ENCODE measurements at places on chromosomes 11 and 22.

- peaks cover 48% of the 10 kb centered on the region for H3K4me1 ChIP-seq
- H3K36me3 ChIP-seq, result peaks cover 73% of the 10 kb centered on the region
- no peaks in the 10 kb centered on the region for H3K27me3 ChIP-seq
- H3K27ac ChIP-seq, result no peak overlapping the region
- H3K4me3 ChIP-seq, result no peak overlapping the region
- no peak for DNase-seq
Observed at GRCh38 chr11:61372659-61373420, 10.7 kb downstream of the TMEM138 start.

DNA sequence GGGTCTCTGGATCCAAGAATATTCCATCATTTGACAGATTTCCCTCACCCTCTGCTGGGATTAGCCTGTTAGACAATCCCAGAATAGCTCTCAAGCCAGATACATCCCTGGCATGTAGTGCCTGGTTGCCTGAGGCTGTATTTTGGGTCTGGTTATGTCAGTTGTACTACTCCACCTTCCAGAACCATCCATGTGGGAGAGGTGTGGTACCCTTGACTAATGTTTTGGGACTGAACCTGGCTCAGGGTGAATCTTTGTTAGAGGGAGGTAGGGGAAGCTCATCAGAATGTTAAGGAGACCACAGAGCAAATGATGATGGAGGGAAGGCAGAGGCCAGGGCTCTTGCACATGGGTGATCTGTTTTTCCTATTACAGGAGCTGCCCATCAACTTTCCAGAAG lies 5.2 kb downstream of the C11orf52 start:
- H3K27me3 ChIP-seq, result no peaks in the 10 kb centered on the region
- no peaks in the 10 kb centered on the region for H3K36me3 ChIP-seq
- H3K4me3 ChIP-seq, result no peak overlapping the region
- H3K4me1 ChIP-seq, result peaks cover 26% of the 10 kb centered on the region
- no peak for DNase-seq

GRCh38 chr11:64736654-64737053 lies 7.3 kb downstream of the RASGRP2 start:
- H3K27ac ChIP-seq, result no peak overlapping the region
- no peak for DNase-seq
- no peaks in the 10 kb centered on the region for H3K36me3 ChIP-seq
- peaks cover 3% of the 10 kb centered on the region for H3K27me3 ChIP-seq

GRCh38 chr11:105177658-105178057 lies 38.1 kb upstream of the CARD18 start:
- no peaks in the 10 kb centered on the region for H3K27me3 ChIP-seq
- H3K4me1 ChIP-seq, result peaks cover 7% of the 10 kb centered on the region
- no peaks in the 10 kb centered on the region for H3K36me3 ChIP-seq
- H3K27ac ChIP-seq, result peak overlapping the region; percentile 71
- DNase-seq, result peak; percentile 43

- H3K27me3 ChIP-seq, result no peaks in the 10 kb centered on the region
- H3K36me3 ChIP-seq, result peaks cover 99% of the 10 kb centered on the region
- no peak overlapping the region for H3K4me3 ChIP-seq
- no peaks in the 10 kb centered on the region for H3K4me1 ChIP-seq
- no peak for DNase-seq
- H3K27ac ChIP-seq, result no peak overlapping the region
Observed at GRCh38 chr22:49793296-49793695, 34.4 kb downstream of the BRD1 start.

- DNase-seq, result no peak
- no peaks in the 10 kb centered on the region for H3K36me3 ChIP-seq
- H3K27me3 ChIP-seq, result no peaks in the 10 kb centered on the region
- peaks cover 2% of the 10 kb centered on the region for H3K4me1 ChIP-seq
- H3K27ac ChIP-seq, result no peak overlapping the region
Observed at GRCh38 chr11:75632962-75633361, 35.9 kb downstream of the MAP6 start.

- H3K36me3 ChIP-seq, result peaks cover 60% of the 10 kb centered on the region
- DNase-seq, result no peak
- H3K4me3 ChIP-seq, result no peak within 1 kb of the TSS
- H3K27ac ChIP-seq, result no peak within 1 kb of the TSS
- H3K27me3 ChIP-seq, result no peaks in the 10 kb centered on the region
Observed at GRCh38 chr11:65595543-65596281, at the start of gene KCNK7. TSS of gene KCNK7 (minus strand) at chr11:65595800. CDS start at chr11:65595772, 28 bp downstream.

All from SJSA1 (cell line).